ENCODE measurements at places on chromosomes 12 and 14. TPM values are rescaled to one million over a fixed set of nuclear protein-coding genes. Genes with fewer than 3 reads are reported as not detected.

DNA sequence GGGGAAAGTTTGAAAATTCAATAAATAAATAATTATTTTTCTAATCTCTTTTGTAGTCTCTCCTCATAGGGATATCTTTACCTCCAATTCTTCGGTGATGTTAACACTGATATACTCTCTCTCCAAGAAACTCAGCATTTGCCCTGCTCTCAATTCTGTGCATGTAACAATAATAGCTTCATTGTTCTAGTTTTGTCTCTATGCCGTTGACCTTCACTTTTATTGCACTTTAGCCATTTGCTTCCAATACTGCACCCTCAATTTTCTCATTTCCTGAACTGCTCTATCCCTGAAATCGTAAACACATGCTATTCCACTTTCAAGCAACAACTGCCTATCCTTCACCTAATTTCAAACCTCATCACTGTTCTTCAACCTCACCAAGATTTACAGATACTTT is 645.0 kb downstream of the C12orf50 start:
- DNase-seq, result no peak

- no peak for DNase-seq
These were observed 42.9 kb upstream of the KCNA5 start for GRCh38 chr12:5000658-5001385.

DNA sequence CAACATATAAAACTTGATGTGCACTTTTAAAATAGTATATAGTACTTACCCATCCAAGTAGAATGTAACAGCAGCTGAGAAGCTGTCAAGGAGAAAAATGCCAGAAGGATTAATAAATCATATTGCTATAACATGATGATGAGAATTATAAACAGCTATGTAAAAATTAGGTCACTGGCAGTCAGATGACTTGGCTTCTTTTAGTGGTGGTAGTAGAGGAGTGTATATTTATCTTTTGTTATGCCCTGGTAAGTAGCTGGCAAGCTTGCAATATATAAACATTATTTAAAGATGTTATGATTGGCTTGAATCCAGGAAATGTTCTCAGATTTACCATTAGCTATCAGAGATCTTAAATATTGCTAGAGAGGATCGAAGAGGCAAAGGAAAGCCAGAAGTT is 471.0 kb upstream of the MGAT4C start:
- no peak for DNase-seq

- no peak for DNase-seq
These were observed 67.3 kb upstream of the KCNH3 start for GRCh38 chr12:49471557-49471956.

GRCh38 chr14:23047034-23047634 is 5.1 kb downstream of the PSMB11 start:
- no peak for DNase-seq

- no peak for DNase-seq
These were observed 35.2 kb downstream of the ZFP36L1 start for GRCh38 chr14:68757618-68758081.

NINJ2 gene
- total RNA-seq, result 3.1 TPM

- no peak for DNase-seq
These were observed 257.2 kb downstream of the NELL2 start for GRCh38 chr12:44618946-44619345.

- no peak for DNase-seq
These were observed 443.6 kb upstream of the SOX5 start for GRCh38 chr12:24393071-24393470.

EMP1 gene
- total RNA-seq, result 9.5 TPM

- peak; percentile 67 for DNase-seq
These were observed 194.9 kb upstream of the OR4E1 start for GRCh38 chr14:21868442-21869046.

DNA sequence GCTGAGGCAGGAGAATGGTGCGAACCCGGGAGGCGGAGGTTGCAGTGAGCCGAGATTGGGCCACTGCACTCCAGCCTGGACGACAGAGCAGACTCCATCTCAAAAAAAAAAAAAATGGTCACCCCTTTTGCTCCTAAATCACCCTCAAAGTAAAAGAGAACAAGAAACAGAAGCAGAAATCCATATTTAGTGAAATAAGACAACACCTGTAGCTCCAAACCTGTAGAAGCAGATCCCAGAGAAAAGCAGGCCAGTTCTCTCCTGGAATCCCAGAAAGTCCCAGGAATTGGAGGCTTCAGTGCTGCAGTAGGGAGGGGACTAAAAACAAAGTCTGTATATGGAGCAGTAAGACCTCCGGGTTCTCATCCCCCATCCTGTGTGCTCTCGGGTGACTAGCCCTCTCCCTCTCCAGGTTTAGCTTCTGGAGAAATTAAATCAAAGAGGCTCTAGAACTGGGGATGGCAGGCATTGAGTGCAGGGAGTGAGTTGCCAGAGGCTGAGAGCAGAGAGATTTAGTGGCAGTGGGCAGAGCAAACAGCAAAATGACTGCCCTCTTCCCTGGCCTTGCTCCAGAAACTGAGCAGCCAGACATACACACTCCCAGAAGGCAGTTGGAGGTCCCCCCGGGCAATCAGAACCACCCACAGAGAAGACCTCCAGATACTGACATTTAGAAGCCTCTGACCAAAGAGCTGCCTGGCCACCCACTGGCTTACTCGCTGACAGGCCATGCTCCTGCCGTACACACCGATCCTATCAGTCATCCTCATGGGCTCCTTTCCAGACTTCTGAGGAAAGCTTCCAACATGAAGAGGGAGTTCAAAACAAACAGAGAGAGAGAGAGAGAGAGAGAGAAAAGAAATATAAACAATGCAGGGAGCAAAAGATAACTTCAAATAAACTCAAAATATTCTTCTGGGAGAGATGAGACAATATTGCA is 6.3 kb upstream of the MLXIP start:
- no peak for DNase-seq

DNA sequence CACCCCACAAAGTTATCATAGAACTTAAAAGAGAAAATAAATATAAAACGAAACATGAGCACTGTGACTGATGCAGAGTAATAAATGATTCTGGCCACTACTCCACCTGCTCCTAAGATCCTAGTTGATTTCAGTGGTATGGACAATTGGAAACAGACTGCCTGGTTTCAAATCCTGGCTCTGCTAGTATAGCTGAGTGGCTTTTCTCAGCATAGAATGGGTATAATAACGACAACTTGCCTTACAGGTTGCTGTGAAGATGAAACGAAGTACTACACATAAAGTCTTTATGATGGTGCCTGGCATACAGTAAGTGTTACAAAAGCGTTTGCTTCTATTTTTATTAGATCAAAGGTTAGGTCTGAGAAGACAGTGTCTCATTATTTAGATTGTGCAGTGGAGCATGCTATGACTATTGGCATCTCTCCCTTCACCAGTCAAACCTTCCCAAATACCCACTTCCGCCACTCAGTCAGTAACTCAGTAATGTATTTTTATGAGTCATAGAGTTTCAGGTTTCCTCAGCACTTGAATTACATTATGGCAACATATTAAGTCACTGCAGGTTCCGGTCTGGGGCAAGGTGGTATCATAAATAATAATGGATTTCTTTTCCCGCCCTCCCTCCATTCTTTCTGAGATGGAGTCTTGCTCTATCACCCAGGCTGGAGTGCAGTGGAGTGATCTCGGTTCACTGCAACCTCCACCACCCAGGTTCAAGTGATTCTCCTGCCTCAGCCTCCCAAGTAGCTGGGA is 29.7 kb upstream of the NR2C1 start:
- peak; percentile 29 for DNase-seq

GRCh38 chr12:19242581-19242980 is 113.0 kb downstream of the PLEKHA5 start:
- DNase-seq, result no peak

GRCh38 chr12:3651585-3652424 is 101.1 kb downstream of the CRACR2A start:
- no peak for DNase-seq

- DNase-seq, result no peak
These were observed 74.6 kb upstream of the TBX5 start for GRCh38 chr12:114480337-114481199.

DNA sequence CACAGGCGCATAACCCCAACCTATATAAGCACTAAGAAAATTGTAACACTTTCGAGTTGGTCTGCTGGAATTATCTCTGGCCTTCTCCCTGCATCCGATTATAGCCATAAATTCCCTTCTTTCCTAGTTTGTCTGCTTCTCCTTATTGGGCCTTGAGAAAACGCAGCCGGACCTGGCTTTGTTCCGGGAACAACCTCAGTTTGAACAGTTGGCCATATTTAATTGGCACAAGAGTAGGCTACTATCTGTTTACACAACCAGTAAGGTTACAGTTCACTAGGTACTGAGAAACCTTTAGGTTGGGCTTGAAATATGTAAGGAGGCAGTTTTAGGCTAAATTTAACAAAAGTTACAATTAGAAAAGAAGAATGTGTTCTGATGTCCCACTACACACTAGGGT is 176.1 kb downstream of the IPO8 start:
- no peak for DNase-seq

DNA sequence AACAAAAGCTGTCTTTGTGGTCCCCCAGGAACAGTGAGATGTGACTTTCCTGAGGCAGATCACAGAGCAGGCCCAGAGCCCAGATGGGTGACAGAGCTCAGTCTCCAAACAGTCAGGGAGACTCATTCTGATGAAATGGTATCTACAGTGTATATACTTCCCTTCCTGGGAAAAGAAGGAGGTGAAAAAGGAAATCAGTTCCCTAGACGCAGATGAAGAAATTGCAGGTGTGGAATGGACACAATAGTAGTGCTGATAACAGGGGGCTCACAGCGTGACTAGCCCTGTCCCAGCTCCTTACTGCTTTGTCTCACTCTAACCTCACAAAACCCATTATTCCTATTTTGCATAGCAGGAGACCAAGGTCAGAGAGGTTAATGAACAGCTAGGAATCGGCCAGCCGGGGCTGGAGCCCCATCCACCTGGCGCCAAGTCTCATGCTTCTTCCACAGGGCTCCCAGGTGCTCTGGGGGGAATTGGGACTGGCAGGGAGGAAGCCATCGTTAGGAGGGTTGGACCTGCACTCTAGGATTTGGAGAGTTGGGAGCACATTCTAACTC is 11.9 kb downstream of the KCNH3 start:
- no peak for DNase-seq

DNA sequence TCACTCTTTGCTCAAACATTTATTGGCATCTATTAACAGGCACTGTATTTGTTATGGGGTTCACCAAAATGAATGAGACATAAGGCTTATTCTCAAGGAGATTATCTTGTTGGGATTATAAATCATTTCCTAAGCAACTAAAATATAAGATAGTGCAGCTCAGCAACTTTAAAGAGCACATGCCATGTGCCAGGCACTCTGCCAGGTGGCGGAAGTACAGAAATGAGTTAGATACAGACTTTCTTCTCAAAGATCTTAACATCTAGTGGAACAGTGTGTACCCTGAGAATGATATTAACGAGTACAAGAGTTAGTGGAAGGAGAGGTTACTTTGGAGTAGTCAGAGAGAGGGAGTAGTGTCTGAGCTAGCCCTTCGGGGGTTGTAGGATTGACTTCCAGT is 28.4 kb upstream of the TOMM20L start:
- no peak for DNase-seq

GRCh38 chr14:79375356-79375755 is 835.9 kb downstream of the DIO2 start:
- no peak for DNase-seq

DNA sequence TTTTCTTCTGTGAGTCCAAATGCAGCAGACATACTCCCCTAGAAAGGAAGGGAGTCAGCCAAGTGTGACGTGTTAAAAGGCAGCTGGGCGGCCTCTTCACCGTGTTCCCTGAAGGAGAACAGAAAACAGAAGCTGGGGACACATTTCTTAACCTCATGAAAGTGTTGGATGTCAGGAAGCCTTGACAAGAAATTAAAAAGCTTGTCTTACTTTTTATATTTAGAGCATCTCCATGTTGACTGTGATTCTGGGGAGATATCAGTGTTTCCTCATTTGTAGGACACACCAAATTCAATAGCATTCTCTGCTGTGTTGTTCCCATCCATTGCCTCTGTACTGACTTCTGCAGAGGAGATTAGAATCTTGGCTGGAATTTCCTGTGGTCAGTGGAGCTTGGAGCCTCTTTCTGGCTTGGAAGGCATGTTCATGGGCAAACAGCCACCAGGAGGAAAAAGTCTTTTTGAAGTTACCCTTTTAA is 93.7 kb downstream of the RMST start:
- no peak for DNase-seq

PAH gene
- not detected for total RNA-seq

GRCh38 chr14:69543341-69544115 is 31.1 kb downstream of the CCDC177 start:
- peak; percentile 18 for DNase-seq

DNA sequence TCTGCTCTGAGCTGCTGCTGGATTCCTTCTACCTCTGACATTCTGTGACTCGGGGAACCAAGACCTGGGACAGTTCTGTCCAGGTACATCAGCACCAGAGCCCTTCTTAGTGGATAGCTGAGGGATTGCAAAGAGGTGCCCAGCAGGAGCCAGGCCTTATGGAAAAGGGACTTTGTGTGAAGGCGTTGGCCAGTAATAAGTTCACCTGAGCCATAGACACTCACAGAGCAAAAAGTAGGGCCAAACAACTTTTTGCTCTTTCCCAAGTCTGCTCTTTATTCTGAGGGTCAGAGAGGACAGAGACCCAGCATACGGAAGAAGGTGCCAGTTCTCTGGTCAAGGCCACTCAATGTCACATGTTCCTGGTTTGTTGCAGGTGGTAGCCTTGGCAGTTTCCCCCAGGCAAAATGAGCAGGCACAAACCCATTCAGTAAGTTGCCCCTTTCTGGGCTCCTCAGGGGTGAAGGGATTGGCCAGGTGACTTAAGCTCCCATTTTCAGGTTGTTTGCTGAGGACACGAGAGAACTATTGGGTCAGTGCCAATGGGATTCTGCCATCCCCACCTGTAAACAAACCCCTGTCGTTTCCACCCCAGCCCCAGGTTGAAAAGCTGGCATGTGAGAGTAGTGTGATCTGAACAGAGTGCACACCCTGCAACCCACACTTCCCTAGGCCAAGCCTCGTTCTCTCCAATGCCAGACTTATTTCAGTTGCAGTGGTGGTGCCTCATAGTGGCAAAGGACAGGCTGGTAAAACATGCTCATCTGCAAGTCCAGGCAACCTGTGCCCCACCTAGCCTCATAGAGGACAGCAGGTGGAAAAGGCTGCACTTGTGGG is 150.3 kb downstream of the SMOC1 start:
- DNase-seq, result no peak

GRCh38 chr12:132807295-132808092 is 21.2 kb downstream of the GOLGA3 start:
- DNase-seq, result no peak

EML5 gene
- total RNA-seq, result 0.39 TPM

DNA sequence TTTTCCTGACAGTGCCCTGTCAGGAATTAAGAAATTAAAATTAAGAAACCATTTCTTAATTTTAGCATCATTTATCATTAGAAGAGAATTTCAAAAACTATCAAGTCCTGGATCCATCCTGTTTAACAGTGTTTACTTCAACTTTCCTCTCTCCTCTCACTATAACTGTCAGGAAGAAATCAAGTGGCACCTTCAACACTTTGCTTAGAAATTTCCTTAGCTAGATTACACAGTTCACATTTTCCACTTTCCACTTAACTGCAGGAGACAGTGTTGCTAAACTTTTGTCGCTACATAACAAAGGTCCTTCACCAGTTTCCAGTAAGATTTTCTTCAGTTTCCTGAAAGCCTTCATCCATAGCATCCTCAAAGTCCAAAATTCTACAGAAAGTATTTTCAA is 21.9 kb upstream of the OR10P1 start:
- no peak for DNase-seq

GRCh38 chr14:93950948-93951634 is 23.9 kb downstream of the FAM181A start:
- DNase-seq, result no peak

Data from activated T-helper 2 cell treated with anti-CD3 and anti-CD28 coated beads, Interferon-gamma antibody, Interleukin-2, Interleukin-4, amounts not matched to agents 10 μg/mL and 5 μg/mL and 100 μg/mL, durations not matched to agents 14 hours and 24 hours and 36 hours (primary cell).